Left ventricle myocardium superior (tissue), 1 donor: ENCODE measurements at places on chromosomes 6 and 20. TPM values are rescaled to one million over a fixed set of nuclear protein-coding genes. Genes with fewer than 3 reads are reported as not detected.

DNA sequence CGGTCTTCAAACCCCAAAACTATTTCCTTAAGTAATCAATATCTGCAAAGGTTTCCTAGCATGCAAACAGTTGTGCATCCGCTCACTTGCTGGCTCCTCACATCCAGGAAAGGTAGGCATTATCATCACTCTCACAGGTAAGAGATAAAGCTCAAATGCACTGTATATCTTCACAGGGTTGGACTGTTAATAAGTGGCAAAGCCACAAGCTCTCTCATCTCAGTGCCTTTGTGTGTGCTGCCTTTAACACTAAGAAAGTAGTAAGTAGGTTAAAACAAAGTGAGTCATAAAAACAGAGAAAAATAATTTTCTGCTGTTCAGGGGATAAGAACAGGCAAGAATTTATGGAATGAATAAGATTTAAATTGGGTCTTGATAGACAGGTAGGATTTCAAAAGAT, 21.3 kb downstream of the MAN1A1 start:
- no peak for DNase-seq

PERP gene
- 61.9 TPM for total RNA-seq

DNA sequence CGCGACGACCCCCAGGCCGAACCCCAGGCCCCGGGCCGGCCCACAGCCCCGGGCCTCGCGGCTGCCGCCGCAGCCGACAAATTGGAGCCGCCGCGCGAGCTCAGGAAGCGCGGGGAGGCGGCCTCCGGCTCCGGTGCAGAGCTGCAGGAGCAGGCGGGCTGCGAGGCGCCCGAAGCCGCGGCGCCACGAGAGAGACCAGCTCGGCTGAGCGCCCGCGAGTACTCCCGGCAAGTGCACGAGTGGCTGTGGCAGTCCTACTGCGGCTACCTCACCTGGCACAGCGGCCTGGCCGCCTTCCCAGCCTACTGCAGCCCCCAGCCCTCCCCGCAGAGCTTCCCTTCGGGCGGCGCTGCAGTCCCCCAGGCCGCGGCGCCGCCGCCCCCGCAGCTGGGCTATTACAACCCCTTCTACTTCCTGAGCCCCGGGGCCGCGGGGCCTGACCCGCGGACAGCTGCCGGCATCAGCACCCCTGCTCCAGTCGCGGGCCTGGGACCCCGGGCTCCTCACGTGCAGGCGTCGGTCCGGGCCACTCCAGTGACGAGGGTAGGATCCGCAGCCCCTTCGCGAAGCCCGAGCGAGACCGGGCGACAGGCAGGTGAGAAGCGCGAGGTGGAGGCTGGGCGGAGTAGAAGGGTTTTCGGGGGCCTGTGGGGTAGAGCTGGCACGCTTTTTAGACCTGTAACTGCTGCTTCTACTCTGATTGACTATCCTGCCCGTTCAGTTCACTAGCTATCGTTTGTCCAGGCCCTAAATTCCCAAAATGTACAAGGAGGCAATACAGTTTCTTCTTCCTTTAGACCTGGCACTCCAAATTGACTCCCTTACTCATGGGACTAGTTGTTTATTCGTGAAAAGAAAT, 654 bp downstream of the FAM8A1 start:
- DNase-seq: peak; percentile 73

DNA sequence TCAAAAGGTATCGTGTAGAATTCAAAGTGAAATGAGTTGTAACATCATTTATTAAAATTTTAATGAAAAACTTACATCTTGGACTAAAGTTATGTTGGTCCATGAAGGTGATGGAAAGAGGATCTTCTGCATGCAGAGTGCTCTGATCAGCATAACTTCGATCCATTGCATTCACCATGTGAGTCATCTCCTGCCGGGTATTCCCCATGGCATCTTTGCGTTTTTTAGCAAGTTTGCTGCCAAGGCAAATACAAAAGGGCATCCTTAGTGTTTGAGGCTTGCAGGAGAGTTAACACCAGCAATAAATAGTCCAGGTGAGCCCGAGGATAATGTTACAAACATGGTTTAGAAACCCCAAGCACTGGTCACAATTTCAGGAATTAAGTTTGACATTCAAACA, 104.2 kb upstream of the THEMIS start:
- no peak for DNase-seq

DNA sequence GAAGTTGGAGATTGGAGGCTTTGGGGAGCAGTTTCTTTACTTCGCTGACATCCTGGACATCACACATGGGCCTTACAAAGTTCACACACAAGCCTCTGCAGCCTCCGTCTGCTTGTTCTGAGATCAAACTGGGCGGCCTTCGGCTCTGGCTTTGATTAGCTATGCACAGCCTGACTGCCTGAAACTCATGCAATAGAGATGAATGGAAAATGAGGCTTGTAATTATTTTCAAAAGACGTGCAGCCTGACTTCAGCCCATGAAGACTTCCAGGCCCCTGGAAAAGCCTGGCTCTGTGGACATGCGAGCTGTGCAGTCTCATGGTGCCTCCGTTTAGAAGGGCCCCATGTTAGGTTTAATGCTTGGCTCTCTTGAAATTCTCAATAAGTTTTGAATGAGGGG, 480.5 kb upstream of the SULF2 start:
- no peak for DNase-seq

GRCh38 chr20:58084566-58084965, 143.9 kb downstream of the ANKRD60 start:
- no peak for DNase-seq

DNA sequence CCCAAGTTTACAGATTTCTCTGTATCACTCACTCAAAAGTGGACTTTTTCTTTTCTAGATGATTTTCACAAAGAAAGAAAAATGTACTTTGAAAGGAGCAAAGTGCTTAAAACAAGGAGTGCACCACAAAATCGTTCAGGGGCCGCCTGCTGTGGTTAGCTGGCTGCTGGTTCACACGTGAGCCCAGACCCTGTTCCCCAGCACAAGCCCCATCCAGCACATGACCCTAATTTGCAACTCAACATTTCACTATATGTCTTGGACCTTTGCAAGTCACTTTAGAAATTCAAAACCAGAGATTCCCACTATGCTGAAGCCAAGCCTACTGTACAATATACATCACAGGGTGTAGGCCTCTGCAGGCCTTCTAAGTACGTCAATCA, 95.5 kb upstream of the NHSL1 start:
- DNase-seq: no peak

SYNE1 gene
- 80.8 TPM for total RNA-seq

OXT gene
- not detected for total RNA-seq
